Ascending aorta (tissue), 2 donors: ENCODE measurements at places on chromosomes 2 and 18. TPM values are rescaled to one million over a fixed set of nuclear protein-coding genes. Genes with fewer than 3 reads are reported as not detected.

- no peak for DNase-seq
These were observed 115.0 kb upstream of the CCDC85A start for GRCh38 chr2:56068746-56069145.

GRCh38 chr18:41096504-41096903, 858.5 kb upstream of the PIK3C3 start:
- DNase-seq = no peak

DNA sequence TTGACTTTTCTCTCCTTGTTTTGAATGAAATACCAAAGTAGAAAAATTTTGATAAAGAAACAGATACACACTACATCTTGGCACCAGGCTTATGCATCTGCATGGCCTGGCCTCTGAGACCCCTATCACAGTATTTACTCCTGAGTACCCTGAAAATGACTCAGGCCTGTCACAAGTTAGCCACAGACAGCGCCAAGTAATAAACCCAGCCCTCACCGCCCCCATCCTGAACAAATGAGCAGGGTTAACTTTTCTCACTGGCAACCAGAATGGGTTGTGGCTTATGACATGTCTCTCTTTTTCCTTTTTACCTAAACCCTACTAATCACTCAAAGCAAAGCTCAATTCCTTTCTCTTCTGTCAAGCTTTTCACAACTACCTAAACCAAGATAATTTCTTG, 35.3 kb downstream of the SPRED2 start:
- DNase-seq = no peak

ATOH8 gene
- total RNA-seq = 239 TPM

GRCh38 chr18:50401888-50402287, 27.0 kb downstream of the SKA1 start:
- no peak for DNase-seq
